ENCODE measurements at places on chromosomes 12 and 14.

DNA sequence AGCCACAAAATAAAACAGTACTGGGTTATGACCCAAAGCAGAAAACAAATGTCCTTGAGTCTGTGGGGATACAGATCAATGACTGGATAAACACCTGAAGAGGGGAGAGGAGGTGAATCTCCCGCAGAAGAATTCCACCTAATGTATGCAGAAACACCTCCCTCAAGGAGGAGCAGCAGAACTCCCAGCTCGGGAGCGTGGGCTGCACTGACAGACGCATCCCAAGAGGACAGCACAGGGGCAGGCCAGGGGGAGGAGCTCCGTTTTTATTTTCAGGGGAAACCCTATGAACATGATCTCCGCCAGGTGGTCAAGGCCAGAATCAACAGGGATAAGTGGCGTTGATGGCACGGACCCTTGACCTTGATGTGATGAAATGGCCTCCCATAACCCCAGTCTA lies 41.8 kb upstream of the PPP2R5C start:
- no peak for DNase-seq

DNA sequence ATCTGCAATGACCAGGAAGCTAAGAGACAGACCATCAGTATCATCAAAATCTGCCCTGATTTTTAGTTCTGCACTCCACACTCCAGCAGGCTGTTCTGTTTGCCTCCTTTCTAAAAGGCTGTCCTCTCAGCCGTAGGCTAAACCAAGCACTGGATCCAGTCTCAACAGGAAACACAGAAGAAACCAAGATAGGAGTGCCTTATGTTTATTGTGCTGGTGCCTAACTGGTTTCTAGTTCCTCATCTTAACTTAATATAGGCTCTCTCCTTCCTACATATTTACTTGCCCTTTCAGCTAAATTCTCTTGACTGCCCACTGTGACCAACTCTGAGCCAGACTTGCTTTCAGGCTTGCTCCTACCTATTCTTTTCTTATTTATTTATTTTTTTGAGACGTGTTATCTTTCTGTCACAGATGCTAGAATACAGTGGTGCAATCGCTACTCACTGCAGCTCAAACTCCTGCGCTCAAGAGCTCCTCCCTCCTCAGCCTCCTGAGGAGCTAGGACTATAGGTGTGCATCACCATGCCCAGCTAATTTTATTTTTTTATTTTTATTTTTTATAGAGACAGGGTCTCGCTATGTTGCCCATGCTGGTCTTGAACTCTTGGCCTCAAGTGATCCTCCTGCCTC lies 30.8 kb downstream of the GALNT4 start:
- DNase-seq = no peak

DNA sequence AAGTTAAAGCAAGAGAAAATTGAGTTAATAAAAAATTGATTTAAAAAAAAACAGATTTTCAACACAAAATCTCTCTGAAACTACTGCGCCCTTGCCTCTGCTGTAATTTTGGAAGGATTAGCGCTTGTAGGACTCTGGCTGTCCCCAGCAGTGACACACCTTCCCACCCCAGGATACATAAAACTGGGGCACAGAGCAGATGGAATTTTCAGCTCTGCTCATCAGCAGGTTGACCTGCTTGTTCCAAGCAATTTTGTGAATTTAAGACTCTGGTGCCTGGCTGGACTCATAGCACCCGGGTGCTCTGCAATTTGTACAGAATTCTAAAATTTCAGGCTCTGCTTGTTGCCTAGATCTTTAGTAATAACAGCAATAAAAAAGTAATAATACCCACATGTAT lies 257.8 kb upstream of the GARIN6 start:
- no peak for DNase-seq

DNA sequence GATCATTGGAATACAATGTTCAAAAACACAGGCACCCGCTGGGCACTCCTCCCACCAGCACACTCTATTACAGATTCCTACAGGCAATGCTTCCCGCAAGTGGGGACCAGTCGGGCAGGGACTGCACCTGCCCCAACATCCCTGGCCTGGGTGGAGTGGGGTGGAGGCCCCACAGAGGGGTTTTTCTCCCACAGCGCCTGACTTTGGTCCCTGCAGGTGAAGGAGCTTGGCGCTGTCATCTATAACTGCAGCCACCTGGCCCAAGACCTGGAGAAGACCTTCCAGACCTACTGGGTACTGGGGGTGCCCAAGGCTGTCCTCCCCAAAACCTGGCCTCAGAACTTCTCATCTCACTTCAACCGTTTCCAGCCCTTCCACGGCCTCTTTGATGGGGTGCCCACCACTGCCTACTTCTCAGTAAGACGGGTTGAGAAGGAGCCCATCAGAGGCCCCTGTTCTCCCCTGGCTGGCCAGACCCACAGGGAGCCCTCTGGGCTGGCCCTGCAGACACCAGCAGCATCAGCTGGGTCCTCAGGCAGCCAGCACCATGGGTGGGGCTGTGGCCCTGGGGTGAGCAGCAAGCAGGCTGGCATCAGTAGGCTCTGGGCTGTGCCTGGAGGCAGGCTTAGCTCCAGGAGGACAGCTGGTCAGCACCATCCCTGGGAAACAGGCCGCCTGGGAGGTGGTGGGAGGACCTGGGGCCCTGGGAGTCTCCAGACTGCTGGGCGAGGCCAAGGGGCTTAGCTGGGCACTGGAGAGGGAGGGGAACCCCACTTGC lies 6.0 kb downstream of the PLD4 start:
- no peak for DNase-seq

Data from activated CD4-positive, alpha-beta T cell treated with anti-CD3 and anti-CD28 coated beads for 4 hours (primary cell).